ENCODE measurements at places on chromosomes 3 and 15.

DNA sequence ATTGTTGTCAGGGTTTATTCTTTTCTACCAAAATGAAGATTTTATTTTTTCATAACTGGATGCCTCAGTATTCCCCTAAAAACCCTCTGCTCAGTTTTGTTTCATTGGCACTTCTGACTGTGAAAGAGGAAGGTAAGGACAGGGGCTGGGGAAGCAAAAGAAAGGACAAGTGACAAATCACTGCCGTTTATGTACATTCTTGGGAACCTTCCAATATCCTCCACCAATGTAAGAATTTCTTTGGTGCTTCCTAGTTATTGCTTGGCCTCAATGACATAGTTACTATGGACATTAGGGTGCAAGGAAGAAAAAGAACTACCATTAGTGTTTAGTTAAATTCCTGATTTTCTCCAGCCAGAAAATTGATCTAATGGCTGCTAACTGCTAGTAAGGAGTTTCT is 131.0 kb upstream of the C15orf61 start:
- DNase-seq, result no peak

- DNase-seq, result no peak
Measured at GRCh38 chr3:134017490-134017889, 12.2 kb downstream of the SLCO2A1 start.

GRCh38 chr15:99197856-99198255 is 51.5 kb downstream of the TTC23 start:
- DNase-seq, result no peak

DNA sequence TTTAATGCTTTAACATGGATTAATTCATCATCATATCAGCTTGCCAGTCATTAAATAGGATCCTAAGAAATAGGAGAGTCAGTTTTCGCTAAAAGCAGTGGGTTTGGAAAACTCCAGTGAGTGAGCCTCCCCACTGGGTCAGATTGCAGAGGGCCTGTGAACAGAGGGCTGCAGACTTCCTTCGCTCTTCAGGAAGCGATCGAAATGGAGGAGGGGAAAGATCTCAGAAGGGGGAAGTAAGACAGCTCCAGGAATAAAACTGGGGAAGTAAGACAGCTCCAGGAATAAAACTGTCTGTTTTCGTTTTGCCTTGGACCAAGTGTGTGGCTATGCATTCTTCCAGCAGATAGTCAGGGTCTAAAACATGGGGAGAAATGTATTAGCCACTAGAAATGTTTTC is 124.8 kb upstream of the C15orf61 start:
- DNase-seq, result no peak

GRCh38 chr3:50885070-50885850 is 210.5 kb downstream of the DOCK3 start:
- no peak for DNase-seq

- no peak for DNase-seq
Measured at GRCh38 chr15:29693225-29693624, 129.0 kb downstream of the TJP1 start.

GRCh38 chr15:31802761-31803160 is 227.6 kb upstream of the CHRNA7 start:
- no peak for DNase-seq

GRCh38 chr3:36756269-36756668 is 8.1 kb downstream of the DCLK3 start:
- no peak for DNase-seq

DNA sequence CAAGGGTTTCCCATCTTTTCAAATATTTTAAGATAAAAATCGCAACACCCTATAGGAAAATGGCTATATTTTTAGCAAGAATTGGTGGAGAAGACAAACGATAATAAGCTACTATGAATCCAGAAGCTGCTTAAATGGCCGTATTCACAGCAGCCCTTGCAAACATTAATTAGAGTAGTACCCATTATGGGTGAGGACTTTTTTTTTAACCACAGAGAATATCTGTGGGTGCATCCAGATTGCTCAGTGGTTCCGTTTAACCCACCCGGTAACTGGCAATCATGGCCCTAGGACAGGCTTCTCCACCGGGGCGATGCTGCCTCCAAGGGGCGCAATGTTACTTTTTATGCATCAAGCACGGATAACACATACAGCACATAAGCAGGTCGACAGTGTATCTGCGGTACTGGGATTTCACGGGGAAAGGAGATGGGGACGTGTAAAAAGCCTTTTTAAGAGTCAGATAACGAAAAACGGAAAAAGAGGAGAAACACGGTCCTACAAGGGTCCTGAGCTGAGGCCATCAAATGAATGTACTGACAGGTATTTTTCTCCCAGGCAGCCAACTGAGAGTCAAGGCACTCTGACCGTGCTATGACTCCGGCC is 968 bp upstream of the TMEM266 start:
- no peak for DNase-seq

DNA sequence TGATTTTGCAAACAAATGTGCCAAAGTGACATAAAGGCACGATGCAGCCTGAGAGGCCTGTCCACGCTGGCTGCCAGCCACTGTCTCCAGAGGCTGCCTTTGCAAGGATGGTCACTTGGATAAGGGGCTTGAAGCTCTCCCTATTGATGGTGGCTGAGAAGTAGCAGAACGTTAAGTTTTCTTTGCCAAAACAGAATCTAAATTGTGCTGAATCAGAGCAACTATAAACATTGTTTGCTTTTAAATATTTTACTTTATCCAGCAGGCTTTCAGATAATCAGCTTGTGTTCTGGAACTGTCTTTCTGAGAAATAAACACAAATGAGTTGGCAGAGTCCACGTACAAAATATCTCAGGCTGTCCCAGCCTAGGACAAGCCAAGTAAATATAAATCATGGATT is 23.8 kb upstream of the CNBP start:
- no peak for DNase-seq

GRCh38 chr15:71008250-71008870 is 106.9 kb upstream of the THSD4 start:
- DNase-seq, result no peak

DNA sequence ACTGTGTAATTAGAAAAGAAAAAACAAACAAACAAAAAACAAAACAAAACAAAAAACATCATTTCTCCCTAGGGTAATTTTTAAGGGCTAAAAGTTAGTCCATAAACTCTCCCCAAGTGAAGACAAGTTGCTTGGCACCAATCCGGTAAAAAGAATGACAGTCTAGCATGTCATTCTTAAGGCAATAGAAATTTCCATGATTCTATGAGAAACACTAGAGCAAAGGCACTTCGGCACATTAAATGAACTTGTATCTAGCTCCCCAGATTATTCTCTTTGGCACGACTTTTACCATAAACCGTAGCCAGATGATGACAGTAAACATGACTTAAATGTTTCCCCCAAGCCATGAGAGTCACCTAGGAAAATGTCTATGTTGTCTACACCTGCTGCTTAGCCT is 10.1 kb downstream of the COL8A1 start:
- DNase-seq, result no peak

GRCh38 chr3:43178891-43179366 is 73.0 kb upstream of the POMGNT2 start:
- DNase-seq, result no peak

GRCh38 chr3:54837964-54838363 is 89.9 kb downstream of the LRTM1 start:
- DNase-seq, result no peak

- DNase-seq, result no peak
Measured at GRCh38 chr15:80418892-80419537, 14.8 kb downstream of the ARNT2 start.

- DNase-seq, result no peak
Measured at GRCh38 chr3:181302960-181303359, 313.4 kb upstream of the DNAJC19 start.

DNA sequence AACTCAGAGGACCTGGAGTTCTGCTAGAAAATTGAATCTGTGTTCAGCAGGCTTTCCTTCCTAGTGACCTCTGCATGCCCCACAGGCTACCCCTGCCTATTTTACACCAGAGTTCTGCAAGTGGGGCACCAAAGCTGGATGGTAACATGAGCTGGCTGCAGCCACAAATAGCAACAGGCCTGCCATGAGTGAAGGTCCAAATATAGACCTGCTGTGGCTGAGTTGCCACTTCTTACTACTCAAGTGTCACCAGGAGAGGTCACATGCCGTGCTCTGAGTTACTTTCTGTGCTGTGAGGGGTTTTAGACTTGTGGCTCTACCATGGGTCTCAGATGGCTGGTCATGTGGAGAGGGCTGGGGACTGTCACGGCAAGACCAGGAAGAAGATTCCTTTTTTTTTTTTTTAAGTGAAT is at the start of gene FSD2:
Gene FSD2 (minus strand): TSS at position 76 of the 413 bp plus-strand sequence. CDS start 18,679 bp downstream, outside the sequence.
- no peak for DNase-seq

- DNase-seq, result peak; percentile 3
Measured at GRCh38 chr3:9074079-9074478, 110.8 kb upstream of the RAD18 start.

DNA sequence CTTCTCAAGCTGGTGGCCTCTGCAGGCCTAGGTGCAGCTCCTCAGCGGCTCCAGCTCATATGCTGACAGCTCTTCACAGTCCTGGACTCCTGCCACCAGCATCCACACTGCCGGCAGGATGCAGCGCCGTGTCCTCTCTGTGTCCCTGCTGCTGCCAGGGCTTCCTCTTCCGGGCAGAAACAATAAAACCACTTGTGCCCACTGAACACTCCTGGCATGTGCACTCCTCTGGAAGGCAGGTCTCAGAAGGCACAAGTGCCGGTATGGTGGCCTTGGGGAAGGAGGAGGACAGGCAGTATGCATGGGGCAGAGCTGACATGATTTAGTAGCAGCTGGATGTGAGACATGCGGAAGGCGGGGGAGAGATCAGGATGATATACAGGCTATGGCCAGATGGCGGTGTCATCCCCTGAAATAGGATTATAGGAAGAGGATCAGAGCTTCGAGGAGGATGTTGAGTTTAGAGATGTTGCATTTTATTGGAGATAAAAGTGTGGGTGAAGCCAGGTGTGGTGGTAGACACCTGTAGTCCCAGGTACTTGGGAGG is 7.5 kb upstream of the MAN2A2 start:
- no peak for DNase-seq

GRCh38 chr15:100926971-100927756 is 8.0 kb downstream of the LRRK1 start:
- DNase-seq, result no peak

GRCh38 chr15:59388670-59389069 is 16.0 kb upstream of the MYO1E start:
- peak; percentile 3 for DNase-seq

- no peak for DNase-seq
Measured at GRCh38 chr3:96106701-96107100, 707.7 kb upstream of the EPHA6 start.

- no peak for DNase-seq
Measured at GRCh38 chr15:90013503-90013937, 12.4 kb downstream of the ZNF710 start.

DNA sequence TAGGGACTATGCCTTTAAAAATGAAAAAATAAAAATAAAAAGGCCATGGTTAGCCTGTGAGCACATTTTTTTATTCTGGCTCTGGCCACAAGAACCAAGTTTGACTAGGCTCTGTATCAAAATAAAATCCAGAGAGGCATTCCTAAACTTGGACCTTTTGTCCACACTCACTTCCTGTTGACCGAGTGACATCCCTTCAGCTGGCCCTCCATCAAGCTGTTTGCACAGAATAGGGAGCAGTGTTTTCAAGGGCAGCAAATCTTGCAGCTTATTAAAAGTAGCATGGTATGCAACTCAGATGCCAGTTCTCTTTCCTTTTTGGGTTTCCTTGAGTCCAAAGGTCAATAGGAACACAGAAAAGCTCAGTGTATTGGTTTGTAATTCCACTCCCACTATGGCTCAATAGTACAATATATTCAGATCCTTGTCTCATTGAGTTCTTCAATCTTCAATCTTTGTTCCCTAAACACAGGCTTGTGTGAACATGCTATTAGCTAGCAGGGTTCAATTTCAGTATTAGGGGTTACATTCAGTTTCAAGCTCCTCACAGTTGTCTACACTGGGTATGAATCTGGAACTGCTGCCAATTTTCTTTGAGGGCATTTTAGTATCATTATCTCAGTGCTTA is 244.5 kb downstream of the RBMS3 start:
- DNase-seq, result no peak

DNA sequence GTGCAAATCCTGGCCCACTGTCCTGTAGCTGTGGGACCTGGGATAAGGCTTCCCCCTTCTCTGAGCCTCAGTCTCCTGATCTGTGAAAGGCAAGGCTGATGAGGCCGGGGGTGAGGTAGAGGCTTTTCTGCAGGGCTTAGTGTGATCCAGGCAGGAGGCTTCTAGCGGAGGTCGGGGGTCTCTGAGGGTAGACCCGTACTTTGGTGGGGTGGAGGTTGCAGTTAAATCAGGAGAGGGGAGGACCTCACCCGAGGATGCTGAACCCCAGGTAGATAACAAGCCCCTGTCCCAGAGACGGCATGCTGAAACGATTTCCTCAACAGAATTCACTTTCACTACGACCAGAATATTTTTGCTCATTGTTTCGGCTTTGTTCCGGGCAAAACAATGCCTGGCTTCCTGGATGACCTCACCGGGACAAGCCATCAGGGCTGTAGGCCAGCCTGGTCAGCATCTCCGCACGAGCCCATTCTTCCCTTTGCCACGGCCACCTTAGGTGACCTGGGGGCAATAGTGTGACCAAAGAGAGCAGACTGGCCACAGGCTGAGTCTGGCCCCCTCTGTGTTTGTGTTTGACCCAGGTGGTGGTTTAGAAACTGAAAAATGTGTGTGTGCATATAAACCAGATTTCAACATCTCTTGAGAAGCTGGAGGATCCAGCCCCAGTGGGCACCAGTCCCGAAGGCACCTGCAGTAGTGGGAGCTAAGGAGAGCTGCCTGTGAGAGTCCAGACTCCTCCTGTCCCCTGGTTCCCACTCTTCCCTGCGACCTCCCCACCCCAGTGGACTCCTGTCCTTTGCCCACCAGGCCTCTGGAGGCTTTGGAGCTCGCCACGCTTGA is 33.0 kb downstream of the SLC6A6 start:
- DNase-seq, result no peak

GRCh38 chr3:150741497-150742140 is 21.4 kb downstream of the SIAH2 start:
- no peak for DNase-seq

- peak; percentile 64 for DNase-seq
Measured at GRCh38 chr3:64188810-64189560, 36.3 kb downstream of the PRICKLE2 start.

GRCh38 chr3:169722724-169723123 is 42.1 kb downstream of the TERC start:
- DNase-seq, result no peak

DNA sequence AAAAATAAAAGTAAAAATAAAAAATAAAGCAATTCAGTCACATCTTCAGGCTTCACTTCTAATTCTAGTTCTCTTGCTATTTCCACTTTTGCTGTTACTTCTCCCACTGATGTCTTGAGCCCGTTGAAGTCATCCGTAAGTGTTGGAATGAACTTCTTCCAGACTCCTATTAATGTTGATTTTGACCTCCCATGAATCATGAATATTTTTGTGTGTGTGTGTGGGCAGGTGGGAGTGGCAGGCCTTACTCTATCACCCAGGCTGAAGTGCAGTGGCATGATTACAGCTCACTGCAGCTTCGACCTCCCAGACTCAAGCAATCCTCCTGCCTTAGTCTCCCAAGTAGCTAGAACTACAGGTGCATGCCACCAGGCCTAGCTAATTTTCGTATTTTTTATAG is 10.7 kb downstream of the USP4 start:
- DNase-seq, result no peak

All from AG04449 (cell line).